ENCODE measurements at places on chromosomes 2 and 18.

GRCh38 chr2:64414736-64415435 lies 39.1 kb upstream of the LGALSL start:
- no peak for DNase-seq

GRCh38 chr18:49590608-49591007 lies 28.8 kb downstream of the LIPG start:
- no peak for DNase-seq

GRCh38 chr18:48404716-48405507 lies 4.3 kb downstream of the ZBTB7C start:
- DNase-seq, result no peak

GRCh38 chr2:43060390-43061016 lies 165.9 kb downstream of the ZFP36L2 start:
- DNase-seq, result no peak

GRCh38 chr18:45849529-45849928 lies 24.1 kb downstream of the SIGLEC15 start:
- DNase-seq, result no peak

GRCh38 chr2:104472076-104472475 lies 381.8 kb upstream of the POU3F3 start:
- DNase-seq, result no peak

GRCh38 chr18:25592804-25593360 lies 240.9 kb upstream of the ZNF521 start:
- no peak for DNase-seq

DNA sequence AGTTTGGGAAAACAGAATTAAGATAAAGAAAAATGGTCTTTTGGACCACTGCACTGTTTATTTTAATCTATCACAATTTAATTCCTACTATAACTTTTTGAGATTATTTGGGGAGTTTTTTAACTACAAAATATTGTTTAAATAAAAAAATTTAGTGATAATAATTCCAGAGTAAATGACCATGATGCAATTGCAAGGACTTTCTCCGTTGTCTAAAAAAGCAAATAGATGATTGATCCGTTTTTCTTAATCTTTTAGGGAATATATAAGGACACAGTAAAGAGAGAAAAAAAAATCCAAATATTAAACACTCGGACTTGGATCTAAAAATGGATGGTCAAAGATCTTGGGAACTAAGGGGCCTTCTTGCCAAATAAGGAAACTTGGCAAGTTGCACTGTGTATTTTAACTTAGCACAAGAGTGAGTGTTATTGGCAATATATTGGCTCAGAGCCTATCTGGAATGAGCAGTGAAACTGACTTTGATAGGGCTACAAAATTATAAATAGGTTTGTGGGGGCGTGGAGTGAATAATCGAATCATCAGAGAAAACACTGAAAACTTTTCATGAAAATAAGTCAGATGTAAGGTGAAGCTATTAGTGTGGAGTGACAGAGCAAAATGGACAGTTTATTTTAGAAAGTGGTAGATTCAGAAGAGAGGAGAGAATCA lies 2.0 kb downstream of the MAP3K20 start:
- no peak for DNase-seq

GRCh38 chr2:79971807-79972206 lies 332.7 kb downstream of the LRRTM1 start:
- no peak for DNase-seq

GRCh38 chr18:76524900-76525698 lies 30.1 kb upstream of the ZNF516 start:
- DNase-seq, result peak; percentile 56

DNA sequence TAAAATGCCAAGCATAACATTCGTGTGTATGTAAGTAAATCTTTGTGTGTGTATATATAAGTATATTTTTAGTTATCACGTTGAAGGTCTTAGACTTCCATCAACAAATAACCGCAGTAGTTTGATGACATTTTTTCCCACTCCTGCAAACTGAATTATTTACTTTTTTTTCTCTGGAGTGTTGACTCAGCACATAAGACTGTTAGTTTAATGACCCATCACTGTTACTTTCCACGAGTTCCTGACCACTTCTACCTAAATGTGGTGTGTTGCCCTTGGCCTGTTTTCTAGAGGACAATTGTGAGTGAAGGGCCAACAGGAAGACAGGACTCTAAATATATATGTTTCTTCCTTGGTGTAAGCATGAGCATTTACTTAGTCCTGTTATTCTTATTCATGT lies 71.3 kb upstream of the TXNDC2 start:
- no peak for DNase-seq

GRCh38 chr2:105402809-105403208 lies 4.0 kb upstream of the FHL2 start:
- no peak for DNase-seq

DNA sequence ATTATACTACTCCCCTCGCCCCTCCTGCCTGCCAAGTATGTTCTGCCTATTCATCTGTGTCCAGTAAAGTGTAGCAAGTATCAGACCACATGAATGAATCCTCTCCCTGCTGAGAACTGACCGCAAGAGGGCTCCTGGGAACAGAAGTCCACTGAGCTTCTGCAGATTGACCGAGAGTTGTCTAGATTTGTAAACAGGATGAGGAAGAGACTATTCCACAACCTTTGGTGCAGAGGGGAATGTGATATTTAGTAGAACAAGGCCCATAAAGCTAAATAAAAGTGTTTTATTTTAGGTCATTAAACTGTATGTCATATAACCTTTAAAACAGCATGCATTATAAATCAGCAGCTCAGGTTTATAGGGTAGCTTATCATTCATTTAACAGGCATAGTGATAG lies 377.0 kb downstream of the DCC start:
- DNase-seq, result no peak

GRCh38 chr18:72908181-72908580 lies 40.4 kb upstream of the NETO1 start:
- peak; percentile 1 for DNase-seq

GRCh38 chr18:1585881-1586488 lies 681.3 kb downstream of the ADCYAP1 start:
- no peak for DNase-seq

DNA sequence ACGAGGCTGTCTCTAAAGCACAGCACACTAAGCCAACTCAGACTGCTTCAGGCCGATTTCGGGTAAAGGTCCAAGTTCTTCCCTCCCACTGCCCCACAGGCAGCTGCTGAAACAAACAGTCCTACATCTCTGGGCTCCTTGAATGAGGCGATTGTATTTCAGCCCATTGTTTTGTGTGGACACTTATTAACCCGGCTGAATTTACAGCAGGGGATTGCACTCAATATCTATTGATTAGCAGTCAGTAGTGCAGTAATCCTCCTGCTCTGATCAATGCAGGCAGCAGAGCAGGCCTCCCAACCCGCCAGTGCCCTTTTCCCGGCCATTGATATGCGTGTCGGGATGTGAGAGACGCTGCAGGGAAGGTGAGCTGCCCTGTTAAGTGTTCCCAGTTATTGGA lies 330.1 kb downstream of the CMPK2 start:
- no peak for DNase-seq

- no peak for DNase-seq
Observed at GRCh38 chr2:54708584-54709335, 14.7 kb upstream of the EML6 start.

- DNase-seq, result no peak
Observed at GRCh38 chr18:77544792-77545191, 295.1 kb downstream of the GALR1 start.

DNA sequence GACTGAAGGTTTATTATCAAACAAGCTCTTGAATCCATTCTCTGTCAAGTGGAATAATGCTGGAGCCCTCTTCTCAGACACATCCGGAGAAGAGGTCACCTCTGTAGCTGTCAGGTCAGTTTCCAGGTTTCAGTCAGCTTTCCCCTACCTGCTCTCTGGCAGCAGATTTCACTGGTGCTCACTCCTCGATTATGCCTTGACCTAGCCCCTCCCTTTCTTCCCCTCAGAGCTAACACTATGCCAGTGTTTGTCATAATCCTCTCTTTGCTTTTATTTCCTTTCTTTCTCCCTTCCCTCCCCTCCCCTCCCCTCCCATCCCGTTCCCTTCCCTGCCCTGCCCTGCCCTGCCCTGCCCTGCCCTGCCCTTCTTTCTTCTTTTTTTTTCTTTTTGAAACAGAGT lies 22.5 kb upstream of the PLEKHM3 start:
- DNase-seq, result no peak

GRCh38 chr18:58865033-58865590 lies 435 bp downstream of the ZNF532 start:
- DNase-seq, result no peak

DNA sequence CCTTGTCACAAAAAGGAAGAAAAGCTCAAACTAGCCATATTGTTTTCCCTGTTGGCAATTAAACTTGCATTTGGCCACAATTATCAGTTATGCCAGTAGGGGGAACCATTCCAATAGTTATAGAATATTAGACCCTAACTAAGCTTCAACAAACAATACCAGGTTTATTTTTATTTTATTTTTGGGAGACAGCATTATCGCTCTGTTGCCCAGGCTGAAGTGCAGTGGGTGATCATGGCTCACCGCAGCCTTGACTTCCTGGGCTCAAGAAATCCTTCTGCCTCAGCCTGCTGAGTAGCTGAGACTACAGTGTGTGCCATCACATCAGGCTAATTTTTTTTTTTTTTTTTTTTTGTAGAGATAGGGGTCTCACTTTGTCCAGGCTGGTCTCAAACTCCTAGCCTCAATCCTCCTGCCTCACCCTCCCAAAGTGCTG lies 102.1 kb downstream of the ATAD2B start:
- DNase-seq, result no peak

DNA sequence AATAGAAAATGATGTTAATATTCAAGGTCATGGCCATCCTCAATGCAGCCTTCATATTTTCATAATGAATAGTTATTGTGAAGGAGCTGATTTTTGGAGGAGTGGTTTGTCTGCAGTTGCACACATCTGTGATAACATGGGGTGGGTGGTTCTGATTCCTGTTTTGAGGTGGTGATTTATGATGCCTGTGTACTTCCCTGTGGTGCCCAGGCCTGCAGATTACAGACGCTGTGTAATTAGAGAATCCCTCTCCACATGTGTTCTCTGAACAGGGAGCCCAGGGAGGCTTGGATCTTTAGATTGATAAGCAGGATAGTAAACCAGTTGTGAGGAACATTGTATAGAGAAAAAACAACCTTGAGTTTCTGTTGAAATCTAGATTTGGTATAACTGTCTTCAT lies 117.5 kb downstream of the AGAP1 start:
- DNase-seq, result peak; percentile 75
